ENCODE measurements at places on chromosomes 6 and 20.

DNA sequence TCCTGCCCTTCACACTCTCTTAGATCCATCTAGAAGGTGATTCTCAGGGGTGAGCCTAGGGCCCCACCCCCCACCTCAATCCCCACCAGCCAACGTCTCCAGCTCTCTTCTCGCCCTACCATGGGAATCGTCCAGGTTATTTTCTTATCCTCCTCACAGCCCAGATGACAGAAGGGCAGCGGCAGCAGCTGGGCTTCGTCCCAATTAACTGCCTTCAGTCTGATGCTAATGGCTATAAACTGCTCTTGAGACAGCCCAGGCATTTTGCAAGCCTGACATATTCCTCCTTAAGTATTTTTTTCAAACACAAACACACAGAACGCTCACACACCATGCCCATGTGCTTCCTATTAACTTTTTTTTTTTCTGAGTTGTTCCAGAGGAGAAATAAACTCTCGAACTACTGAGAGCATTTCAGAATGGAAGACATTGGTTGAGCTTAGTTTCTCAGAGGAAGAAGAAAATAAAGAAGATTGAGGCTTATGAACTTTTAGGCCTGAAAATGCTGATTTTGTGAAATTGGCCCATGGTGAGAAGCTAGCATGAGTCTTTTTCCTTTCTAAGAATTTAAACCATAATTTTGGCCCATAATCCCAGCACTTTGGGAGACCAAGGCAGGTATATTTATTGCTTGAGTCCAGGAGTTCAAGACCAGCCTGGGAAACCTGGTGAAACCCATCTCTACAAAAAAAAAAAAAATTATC, 124.6 kb downstream of the EYA2 start:
- no peak for DNase-seq

- DNase-seq, result no peak
Observed at GRCh38 chr20:21665687-21666446, 39.6 kb upstream of the PAX1 start.

- no peak for DNase-seq
Observed at GRCh38 chr6:156842598-156843250, 65.5 kb downstream of the ARID1B start.

GRCh38 chr20:51807720-51808250, 5.5 kb upstream of the SALL4 start:
- DNase-seq, result no peak

DNA sequence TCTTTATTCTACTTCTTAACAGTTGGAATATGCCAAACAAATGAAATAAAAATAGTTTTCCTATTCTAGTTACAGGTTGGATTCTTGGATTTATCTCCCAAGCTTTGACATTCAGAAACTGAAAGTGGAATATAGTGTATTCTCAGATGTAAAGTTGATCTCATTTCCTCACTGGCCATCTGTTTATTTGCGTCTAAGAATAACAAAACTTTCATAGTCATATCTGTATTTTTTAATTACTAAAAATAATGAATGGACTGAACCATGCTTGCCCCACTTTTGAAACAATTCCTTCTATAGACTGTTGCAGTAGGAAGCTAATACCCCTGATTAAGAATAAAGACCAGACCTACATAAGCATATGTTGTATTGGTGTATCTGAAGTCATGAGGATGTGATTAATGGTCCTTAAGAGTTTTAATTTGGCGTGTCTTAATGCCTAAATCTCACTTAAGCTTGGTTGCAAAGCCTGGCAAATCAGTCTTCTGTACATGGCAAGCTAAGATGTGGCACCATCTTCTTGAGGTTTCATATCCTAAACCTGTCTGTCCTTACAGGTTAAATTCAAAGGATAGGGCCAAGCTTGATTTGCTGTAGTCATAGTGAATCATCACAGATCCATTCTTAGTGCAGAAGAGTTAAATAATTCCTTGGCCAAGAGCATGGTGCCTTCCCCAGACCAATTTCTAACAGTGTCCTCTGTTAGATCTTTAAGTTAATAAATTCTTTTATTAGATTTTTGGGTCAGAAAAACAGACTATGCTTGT, 58.9 kb downstream of the FOXO3 start:
- DNase-seq, result no peak

- no peak for DNase-seq
Observed at GRCh38 chr20:39246436-39246835, 284.3 kb downstream of the DHX35 start.

- DNase-seq, result no peak
Observed at GRCh38 chr6:121865811-121866210, 430.4 kb downstream of the GJA1 start.

DNA sequence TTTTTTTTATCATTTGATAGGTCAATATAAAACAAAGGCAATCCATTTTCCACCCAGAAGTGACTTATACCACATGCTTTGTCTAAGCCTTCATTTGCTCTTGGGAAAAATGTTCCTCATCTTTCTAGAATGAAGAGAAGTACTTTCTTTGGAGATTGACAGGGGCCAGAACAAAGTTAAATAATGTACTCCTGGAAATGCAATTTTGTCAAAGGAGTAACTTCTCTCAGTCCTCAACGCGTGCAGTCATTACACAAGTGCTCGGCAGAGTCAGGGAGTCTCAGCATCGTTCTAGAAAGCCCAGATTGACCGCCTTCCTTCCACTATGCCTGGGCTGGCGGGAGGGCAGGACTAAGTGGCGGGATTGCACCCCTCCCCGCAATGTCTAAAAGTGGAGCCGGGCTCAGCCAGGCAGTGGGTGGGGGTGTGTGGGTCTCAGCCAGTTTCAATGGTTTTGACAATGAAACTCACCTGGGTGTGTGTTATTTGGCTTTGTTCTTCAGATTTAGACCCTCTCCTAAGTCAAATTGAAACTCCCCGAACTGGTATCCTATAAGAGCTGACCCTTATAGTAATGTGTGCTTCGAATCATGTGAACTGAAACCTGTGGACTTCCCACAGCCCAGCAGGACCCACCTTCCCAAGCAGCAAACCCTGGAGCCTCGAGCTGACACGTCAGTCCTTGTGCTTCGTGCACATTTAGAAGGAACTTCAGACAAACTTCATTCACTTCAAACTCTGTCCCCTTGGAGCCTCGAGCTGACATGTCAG, 63.2 kb upstream of the DUSP22 start:
- no peak for DNase-seq

- DNase-seq, result no peak
Observed at GRCh38 chr6:118697554-118697953, 46.2 kb upstream of the CEP85L start.

DNA sequence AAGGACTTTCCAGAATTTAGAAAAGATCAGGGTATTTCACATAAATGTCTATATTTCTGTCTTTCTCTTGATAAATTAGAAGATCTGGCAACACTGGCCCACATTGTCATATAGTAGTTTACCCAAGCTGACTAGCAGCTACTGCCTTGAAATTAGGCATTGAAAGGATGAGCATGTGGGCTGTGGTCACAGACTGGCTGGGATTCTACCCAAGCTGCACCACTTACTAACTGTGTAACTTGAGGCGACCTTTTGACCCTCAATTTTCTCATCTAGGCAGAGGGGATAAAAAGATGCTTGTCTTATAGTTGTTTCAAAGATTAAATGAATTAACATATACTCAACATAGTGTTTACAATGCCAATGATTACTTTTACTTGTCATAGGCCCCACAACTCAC, 152.7 kb upstream of the BMP2 start:
- no peak for DNase-seq

- DNase-seq, result peak; percentile 10
Observed at GRCh38 chr6:144543006-144543871, 258.1 kb downstream of the UTRN start.

GRCh38 chr20:63306673-63307537, 13.9 kb downstream of the COL20A1 start:
- no peak for DNase-seq

DNA sequence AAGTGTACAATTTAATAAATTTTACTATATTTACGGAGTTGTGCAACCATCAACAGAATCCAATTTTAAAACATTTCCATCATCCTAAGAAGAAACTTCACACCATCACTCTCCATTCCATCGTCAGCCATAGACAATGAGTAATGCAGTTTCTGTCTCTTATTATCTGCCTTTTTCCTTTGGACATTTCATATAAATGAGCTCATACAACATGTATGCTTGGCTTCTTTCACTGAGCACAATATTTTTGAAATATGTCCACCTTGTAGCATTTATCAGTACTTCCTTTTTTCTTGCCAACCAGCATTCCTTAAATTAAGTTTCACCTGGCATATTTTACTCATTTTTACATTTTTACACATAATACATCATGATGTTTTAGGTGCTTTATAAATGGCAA, 22.7 kb upstream of the HIVEP1 start:
- no peak for DNase-seq

DNA sequence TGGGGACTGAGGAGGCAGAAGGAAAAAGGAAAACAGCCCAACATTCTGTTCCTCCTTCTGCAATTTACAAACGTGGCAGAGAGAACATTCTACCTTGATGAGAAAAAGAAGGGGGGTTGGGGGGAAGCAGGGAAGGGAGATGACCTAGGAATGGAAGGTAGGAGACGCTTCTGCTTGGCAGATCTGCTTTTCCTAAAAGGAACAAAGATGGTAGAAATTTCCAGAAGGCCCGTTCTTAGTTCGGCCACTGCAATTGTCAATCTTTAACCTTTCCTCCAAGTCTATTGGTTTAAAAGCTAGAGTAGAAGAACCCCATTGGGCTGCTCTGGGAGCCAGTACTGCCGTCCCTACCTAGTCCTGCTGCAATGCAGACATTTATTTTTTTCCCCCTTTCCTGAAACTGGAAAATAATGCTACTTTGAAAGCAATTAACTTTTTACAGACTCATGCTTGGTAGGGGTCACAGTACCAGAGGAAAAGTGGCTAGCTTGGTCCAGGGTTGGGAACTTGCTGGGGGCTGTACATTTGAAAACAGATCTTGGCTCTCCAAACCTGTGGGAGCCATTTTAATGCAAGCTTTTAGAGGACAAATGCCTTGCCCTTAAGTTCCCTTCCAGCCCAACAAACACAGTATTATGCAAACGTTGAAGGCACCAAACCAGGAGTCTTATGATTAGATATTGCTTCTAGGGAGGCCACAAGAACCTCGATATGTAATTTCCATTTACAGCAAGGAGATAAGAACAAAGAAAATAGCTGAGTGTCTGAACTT, 2.6 kb downstream of the ZMYND8 start:
- no peak for DNase-seq

DNA sequence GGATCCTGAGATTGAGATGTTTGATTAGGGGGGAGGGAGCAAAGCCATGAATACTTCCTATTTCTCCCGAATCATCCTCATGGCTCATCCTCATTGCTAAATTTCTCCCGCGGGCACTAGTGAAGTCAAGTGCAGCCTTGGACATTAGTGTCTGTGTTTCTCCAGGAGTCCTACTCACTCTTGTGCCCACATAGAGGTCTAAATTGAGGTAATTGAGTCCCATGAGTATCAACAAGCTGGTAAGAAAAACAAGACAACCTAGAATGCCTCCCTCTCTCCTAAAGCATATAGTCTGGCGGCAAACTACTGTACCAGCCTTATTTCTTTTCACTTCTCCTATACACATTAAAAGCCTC, 420 bp downstream of the CENPQ start:
- DNase-seq, result no peak

GRCh38 chr6:39296745-39297640, 17.2 kb downstream of the KCNK17 start:
- DNase-seq, result no peak

DNA sequence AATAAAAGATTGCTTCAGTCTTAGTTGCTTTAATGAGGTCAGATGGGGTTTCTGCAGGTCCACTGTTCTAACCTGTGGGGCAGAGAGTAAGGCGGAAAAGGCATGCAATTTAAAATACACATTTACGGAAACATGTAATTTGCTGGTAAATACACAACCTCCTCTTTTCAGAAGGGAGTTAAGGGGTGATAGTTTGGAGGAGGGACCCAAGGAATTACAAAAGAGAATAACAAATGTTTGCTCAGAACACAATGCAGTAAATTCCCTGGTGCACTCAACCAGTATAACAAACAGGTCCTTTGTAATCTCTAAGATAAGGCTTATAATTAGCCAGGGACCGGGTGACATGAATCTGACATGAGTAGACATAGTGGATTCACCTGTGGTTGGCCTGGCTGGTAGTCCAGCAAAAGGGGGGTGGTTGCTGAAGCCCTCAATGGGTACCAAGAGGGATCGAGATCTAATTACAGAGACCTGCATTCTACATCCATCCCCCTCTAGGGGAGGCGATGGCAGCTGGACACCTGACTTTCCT, 295.1 kb downstream of the PHACTR1 start:
- DNase-seq, result no peak

DNA sequence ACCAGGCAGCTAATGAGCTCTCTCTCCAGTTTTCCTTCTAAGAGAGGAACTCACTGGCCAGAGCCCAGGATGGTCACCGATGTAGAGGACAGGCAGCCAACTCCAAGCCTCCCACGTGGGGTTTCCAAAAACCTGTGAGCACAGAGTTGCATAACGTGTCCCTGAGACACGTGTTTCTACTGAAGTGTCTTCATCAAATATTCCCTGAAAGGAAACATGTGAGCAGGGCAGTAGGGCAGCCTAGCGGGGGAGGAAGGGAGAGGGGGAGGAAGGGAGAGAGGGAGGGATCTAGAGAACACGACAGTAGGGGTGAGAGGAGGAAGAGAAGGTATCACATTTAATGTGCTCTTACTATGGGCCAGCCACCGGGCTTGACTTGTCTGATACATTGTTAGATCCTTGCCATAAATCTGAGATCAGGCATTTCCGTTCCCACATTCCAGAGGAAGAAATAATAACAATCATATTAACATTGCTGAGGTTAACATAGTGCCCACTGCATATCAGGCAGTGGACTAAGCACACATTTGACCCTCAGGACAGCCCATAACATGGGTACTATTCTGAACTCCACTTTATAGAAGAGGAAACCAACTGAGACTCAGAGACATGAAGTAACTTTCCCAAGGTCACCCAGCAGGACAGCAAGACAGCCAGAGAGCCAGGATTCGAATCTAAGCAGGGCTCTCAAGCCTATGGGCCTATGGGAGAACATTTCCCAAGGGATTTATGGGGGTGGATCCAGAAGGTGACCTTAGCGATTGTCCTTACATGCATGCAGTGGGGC, 4.5 kb upstream of the SYS1 start:
- peak; percentile 61 for DNase-seq

DNA sequence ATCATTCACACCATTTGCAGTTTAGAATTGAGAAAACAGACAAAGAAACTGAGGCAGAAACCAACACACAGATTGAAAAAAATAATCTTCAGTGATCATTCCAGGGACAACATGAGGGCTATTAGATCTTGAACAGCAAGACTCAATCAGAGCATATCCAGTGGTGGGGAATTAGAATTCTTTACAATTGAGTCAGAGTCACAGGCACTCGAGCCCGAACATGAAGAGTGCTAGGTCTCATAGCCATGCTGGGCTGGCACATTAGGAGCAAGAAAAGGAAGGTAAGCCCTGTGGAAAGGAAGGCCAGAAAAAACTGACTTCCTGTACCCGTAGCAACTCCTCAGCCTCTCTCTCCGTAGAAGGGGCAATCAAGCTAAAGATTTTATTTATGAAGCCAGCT, 419.9 kb downstream of the HAO1 start:
- DNase-seq, result no peak

- DNase-seq, result no peak
Observed at GRCh38 chr20:50387996-50388332, 122.2 kb upstream of the PTPN1 start.

- DNase-seq, result no peak
Observed at GRCh38 chr6:156617941-156618340, 159.2 kb upstream of the ARID1B start.
